T-cell (primary cell): ENCODE measurements at places on chromosomes 6 and 20.
A peak's percentile ranks its signal among the peaks of the same experiment; 100 is the strongest.

- DNase-seq, result no peak
These were observed 93.8 kb downstream of the MLIP start for GRCh38 chr6:54204921-54205591.

DNA sequence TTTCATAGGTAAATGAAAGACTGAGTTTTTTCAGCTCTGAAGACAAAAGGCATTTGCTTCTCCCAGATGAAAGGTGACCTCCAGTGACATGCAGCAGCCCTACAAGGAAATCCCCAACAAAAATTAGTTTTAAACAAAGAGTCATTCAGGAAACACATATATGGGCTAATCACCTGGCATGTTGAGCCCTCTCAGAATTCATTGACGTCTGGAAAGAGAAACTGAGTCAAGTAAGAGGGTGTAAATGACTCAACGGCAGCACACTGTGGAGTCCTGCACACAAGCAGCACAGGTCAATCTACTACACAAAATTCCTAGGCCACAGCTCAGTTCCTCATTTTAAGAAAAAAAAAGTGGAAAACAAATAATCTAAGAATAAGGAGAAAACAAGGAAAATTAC, 592.3 kb downstream of the EPHA7 start:
- DNase-seq, result no peak

- no peak for DNase-seq
These were observed 98.6 kb downstream of the KCNQ5 start for GRCh38 chr6:72720464-72720863.

DNA sequence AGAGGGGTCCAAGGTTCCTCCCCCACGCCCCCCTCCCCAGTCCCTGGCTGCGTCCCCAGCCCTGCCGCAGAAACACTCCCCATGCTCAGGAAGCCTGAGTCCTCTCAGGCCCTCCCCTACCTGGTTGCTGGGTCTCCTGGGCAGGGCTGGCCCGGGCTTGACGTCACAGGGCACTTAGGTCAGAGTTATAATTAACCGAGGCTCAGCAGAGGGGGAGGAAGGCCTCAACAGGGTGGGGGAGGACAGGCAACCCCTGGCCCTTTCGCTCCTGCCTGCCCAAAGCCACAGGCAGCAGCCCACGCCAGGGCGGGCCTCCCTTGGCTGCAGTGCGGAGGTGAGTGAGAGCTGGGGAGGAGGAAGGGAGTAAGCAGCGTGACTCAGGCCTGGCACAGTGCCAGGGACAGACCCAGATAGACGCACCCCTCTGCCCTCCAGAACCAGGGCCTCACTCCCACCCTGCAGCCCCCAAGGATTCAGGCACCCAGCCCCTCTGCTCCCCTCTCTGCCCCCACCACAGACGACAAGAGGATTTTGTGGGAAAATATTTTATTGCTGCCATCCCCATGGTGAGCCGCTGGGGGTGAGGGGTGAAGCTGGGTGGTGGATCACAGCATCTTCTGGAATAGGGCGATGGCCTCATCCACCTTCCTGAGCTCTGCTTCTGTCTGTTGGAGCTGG, at the start of gene VWA7:
TSS of gene VWA7 (minus strand) at position 340 of the 678 bp plus-strand sequence. CDS start 549 bp downstream, outside the sequence.
- peak; percentile 32 for DNase-seq

GRCh38 chr6:36068012-36068392, 40.4 kb downstream of the MAPK14 start:
- no peak for DNase-seq

GRCh38 chr20:24949756-24950127, 673 bp downstream of the CST7 start:
- no peak for DNase-seq

- DNase-seq, result no peak
These were observed 230.3 kb downstream of the SMOC2 start for GRCh38 chr6:168671028-168671862.

GRCh38 chr6:168870982-168871381, 382.7 kb downstream of the THBS2 start:
- no peak for DNase-seq

GRCh38 chr6:107819217-107819616, 4.9 kb downstream of the SCML4 start:
- peak; percentile 39 for DNase-seq

DNA sequence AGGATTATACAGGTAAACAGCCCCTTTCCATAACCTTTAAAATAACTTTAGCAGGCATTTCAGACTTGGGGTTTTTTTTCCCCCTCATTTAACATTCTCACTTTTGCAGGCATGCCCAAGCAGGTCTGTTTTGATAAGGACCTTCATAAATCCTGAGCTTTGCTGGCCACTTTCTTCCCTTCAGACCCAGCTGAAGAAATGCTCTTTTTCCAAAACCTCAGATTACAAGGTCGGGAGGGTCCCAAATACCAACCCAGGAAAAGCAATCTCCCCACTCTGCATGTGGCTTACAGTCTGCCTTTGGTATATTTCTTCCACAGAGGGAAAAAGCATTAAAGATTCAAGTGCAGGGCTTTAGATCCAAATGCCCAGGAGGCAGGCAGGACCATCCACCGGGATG, 6.8 kb downstream of the NFATC2 start:
- no peak for DNase-seq

GRCh38 chr6:36242161-36242560, 27.7 kb upstream of the PNPLA1 start:
- DNase-seq, result no peak

DNA sequence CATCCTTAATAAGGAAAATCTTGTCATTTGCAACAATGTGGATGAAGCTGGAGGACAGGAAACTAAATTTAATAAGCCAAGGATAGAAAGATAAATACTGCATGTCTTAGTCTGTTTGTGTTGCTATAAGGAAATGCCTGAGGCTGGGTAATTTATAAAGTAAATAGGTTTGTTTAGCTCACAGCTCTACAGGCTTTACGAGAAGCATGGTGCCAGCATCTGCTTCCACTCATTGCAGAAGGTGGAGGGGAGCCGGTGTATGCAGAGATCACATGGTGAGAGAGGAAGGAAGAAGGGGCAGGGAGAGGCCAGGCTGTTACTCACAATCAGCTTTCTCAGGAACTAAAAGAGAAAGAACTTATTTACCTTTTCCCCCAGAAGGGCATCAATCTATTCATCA, 118.9 kb upstream of the SMLR1 start:
- no peak for DNase-seq

DNA sequence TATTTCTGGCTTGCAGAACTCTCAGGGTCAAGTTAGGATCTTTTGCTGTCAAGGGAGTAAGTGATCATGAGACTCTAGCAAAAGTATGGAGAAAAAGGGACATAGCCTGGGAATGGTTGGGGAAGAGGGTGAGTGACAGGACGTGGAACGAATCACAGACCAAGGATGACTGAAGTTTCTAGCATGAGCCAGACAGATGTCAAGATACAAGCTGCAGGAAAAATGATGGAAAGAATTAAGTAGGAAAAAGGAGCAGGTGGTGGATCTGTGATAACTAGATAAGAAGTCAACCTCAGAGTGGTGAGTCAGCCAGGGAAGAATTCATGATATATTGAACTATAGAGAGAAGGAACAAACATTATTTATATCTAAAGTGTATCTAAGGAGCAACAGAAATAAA, 159.8 kb upstream of the SYNDIG1 start:
- no peak for DNase-seq

- DNase-seq, result no peak
These were observed 15.6 kb downstream of the TMEM30A start for GRCh38 chr6:75268988-75269354.

- DNase-seq, result peak; percentile 35
These were observed 43.5 kb upstream of the TIAM2 start for GRCh38 chr6:154951345-154952200.

DNA sequence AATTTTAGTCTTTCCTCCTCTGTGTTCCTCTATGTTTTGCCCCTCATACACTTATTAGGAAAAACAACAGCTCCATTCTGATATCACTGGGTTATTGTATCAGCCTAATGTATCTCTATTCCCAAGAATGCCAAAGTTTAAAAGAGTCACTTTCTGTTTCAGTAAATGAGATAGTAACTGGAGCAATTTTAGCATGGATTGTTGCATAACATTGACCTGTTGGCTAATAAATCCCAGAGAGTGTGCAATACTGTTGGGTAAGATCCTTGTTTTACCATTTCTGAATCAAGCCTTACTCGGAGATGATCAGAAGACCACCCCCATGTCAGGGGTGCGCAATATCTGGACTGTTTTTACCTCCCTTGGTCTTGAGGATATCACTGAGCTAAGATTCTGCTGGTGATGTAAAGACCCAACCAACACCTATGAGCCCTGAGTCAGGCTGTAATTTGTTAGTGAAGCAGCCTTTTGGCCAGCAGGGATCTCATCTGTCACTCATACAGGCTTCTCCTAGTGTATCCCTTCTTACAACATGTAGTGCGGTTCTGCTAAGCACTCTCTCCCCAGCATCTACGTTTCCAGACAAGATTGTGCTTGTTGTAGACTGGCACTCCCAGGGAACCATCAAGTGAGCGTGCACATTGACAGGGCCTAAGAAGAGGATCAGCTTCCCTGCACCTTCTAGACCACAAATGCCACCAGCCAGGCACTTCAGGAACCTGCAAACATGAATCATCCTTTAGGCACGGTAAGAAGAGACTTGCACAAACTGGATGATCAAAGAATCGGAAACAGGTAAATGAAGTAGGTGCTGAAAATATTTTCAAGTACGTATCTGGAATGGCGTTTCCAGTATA, 11.5 kb upstream of the IPCEF1 start:
- DNase-seq, result no peak

DNA sequence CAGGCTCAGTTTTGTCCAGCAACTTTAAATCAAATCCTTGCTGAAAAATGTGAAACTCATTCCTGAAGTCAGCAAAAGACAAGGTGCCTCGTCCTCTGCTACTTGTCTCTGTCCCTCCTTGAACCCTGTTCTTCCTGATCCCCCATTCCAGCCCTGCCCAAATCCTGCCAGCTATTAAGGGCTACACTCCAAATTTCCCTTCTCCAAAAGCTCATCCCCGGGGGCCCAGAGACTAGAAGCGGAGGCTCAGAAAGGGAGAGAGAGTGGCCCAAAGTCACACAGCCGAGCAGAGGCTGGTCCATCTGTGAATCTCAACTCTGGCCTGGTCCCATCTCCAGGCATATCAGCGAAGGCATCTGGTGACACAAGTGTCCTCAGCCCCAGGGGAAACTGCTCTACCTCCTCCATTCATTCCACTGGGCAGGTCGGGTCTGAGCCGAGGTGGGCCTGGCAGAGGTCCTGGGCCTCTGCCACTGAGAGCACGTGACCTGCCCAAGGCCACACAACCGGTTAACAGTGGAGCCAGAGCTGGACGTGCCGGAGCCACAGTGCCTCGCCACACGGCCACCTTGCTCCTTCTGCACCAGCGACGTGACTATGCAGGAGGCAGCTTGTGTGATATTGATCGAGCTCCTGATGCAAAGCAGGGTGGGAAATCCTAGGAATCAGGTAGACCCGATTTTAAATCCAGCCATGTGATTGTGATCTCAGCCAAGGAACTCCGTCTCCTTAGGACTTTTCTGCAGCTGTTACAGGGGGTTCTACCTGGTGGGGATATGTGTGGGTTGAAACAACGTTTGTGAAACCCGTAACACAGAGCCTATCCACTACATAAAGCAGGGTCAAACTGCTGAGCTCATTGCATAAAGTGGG, 28.6 kb downstream of the NOL4L start:
- no peak for DNase-seq

DNA sequence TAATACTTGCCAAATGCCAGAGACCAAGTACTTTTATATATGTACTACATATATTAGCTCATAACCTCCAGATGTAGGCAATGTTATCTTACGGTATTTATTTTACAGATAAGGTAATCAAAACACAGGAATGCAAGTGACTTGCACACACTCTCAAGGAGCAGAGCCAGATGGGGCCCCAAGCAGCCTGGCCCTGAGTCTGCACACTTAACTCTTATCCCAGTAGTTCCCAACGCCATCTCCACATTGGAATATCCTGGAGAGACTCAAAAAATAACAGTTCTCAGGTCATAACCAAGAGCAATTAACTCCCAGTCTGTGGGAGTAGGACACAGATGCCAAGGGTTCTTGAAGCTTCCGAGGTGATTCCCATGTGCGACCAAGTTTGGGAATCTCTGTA, 398.7 kb downstream of the PHF3 start:
- DNase-seq, result no peak

- no peak for DNase-seq
These were observed 88.7 kb downstream of the PLCB1 start for GRCh38 chr20:8220716-8221115.

- peak; percentile 95 for DNase-seq
These were observed at the start of gene PHIP for GRCh38 chr6:79078075-79078969. Gene PHIP, minus strand, starts transcription at chr6:79078254. Its CDS starts 186 bp downstream, at chr6:79078068.

GRCh38 chr6:75244063-75244584, 523 bp upstream of the COX7A2 start:
- no peak for DNase-seq

GRCh38 chr20:38551056-38551626, 29.9 kb upstream of the ADIG start:
- DNase-seq, result no peak

GRCh38 chr20:32841632-32842031, 17.1 kb upstream of the EFCAB8 start:
- DNase-seq, result no peak

DNA sequence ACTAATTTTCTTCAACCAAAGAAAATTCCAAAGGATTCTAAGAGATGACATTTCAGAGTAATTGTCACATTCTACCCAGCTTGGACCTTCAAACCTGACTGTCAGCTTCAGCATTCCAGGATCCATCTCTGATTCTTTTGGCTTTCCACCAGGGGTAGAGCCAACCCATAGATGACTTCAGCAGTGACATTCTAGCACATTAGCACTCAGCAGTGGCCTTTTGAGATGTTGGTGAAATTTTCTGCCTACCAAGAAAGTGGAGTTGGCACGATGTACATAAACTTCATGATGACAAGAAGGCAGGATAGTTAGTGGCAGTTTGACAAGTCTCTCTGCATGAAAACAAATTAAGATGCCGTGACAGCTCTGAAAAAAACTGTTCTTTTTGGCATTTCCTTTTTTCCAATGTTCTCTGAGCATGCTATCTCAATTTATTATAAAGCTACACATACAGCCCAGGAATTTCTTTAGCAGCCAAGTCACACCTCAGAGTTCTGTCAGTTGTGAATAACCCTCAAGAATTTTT, 466.5 kb upstream of the RNF217 start:
- no peak for DNase-seq

DNA sequence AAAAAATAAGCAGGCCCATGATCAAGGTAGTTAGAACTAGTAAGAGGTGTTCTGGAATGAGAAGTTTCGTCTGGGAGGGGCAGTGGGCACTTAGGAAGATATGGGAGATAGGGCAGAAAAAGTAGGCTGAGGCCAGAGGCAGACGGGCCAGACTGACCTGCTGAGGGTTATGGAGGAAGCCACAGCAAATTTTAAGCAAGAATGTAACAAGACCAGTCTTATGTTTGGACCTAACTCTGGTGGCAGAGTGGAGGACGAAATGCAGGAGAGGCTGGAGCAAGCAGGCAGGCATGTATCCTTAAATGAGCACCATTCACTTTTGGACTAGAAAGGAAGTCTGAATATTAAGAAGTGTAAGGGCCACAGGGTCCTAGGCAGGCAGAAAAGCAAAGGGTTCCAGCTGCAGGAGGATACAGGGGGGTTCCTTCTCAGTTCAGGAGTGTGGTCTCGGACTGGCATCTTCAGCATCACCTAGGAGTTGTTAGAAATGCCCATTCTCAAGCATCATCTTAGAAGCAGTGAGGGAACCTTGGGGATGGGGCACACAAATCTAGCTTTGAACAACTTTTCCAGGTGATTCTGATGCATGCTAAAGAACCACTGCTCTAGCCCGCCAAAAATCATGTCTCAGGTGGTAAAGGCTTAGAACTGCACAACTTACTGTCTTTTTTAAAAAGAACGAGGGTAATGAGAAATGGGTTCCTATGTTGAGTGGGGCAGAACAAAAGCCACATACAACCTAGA, 1.7 kb upstream of the DSTN start:
- DNase-seq, result no peak

- DNase-seq, result no peak
These were observed 426.5 kb downstream of the CD83 start for GRCh38 chr6:14543971-14544585.
